Activated T-cell treated with anti-CD3 and anti-CD28 coated beads for 24 hours (primary cell): ENCODE measurements at places on chromosomes 12 and 14.

DNA sequence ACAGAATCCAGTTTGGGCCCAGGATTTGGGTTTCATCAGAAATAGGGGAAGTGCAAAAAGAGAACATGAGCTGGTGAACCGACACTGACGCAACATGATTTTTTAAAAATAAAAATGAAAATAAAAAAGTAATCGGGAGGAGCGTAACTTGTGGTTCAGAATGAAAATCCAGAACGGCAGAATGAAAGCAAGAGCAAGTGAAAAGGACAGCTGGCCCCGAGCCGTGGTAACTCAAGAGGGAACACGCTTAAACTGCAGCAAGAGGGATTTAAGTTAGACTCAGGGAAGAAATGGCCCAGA, 1.6 kb downstream of the SLC6A12 start:
- no peak for DNase-seq

GRCh38 chr12:109169262-109169661, 52.9 kb downstream of the ACACB start:
- DNase-seq: no peak

DNA sequence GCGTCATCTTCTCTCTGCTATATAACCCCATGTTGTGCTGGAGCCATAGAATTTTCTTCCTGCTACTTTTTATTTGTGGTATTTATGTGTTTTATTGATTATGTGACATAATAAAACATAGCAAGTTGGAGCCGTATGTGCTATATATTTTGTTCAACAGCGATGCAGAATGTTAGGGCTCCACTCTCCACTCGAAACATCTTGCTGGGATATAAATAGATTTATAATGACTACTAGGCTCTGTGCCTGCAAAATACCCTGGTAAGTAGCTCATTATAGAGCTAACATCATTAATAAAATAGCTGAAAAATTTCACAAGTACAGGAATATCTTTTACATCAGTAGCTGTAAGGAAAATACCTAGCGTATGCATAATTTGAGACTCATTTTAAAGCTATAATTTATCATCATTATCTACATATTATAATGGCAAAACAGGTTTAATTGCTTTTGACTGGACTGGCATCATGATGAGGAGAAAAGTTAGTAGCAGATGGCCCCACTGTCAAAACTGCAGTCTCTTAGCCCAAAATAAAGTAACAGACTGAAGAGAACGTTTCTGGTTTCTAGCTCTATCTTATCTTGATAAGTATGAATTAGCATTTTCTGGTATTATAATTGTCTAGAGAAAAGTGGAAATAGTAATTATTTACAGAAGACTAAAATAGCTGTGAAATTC, 263.0 kb downstream of the NEDD1 start:
- no peak for DNase-seq

DNA sequence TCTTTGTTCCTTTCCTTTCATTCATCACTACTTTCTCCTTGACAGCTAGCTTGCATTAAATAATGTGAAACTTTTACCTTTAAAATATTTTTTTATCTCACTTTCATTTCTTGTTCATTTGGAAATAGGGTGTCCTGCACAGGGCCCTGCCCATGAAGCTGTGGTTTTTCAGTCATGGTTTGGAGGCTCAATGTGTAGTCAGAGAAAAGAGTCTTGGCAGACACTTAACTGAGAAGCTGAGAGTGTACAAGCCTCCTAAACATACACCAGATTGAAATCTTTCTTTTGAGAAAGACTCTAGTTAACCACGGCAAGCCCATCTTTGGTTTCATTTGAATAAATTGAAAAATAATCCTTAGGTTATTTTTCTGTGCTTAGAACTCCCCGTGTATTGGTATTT, 74.2 kb downstream of the KICS2 start:
- no peak for DNase-seq

- no peak for DNase-seq
Observed at GRCh38 chr12:6158749-6159148, 34.3 kb upstream of the VWF start.
